ENCODE measurements at places on chromosomes 5 and 9.

DNA sequence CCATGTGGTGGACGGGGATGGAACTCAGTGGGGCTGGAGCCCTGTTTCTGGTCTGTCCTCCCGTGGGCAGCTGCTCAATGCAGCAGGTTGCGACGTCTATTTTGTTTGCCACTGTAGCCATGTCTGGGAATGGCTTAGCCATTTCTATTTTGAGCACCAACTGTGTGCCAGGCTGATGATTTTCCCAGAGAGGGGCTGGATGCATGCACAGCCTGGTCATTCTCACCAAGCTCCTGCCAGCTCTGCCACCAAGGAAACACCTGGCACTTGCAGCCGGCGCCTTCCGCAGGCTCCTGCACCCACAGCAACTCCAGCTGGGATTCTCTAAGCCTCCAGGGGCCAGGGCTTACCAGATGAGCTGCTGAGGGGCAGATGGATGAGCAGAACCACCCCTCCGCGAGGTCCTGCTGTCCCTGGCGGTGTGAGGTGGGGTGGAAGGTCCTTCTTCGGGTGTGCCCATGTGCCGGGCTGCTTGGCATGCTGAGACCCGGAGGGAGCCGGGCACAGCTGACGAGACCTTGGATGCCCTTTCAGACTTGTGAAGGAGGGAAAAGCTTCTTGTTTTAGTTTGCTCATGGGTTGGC lies 151.2 kb downstream of the RXRA start:
- no peak for DNase-seq

DNA sequence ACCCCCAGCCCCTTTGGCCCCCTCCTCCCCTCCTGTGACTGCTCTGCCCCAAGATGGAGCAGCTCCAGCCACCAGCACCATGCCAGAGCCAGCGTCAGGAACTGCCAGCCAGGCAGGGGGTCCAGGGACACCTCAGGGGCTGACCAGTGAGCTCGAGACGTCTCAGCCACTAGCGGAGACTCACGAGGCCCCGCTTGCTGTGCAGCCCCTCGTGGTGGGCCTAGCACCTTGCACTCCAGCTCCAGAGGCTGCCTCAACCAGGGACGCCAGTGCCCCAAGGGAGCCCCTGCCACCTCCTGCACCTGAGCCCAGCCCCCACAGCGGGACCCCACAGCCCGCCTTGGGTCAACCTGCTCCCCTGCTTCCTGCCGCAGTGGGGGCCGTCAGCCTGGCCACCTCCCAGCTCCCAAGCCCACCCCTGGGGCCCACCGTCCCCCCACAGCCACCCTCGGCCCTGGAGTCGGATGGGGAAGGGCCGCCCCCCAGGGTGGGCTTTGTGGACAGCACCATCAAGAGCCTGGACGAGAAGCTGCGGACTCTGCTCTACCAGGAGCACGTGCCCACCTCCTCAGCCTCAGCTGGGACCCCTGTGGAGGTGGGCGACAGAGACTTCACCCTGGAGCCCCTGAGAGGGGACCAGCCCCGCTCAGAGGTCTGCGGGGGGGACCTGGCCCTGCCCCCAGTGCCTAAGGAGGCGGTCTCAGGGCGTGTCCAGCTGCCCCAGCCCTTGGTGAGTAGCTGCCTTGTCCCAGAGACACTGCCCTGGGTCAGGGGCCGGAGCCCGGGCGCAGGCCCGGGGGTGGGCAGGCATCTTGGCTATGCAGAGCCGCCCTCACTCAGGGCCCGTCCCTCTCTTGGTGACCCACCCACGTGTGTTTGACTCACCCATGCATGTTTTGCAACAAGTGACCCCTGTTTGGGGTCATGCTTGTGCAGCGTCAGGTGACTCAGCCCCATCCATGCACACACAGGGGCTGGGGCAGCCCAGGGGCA lies 105.2 kb downstream of the WNK2 start:
- no peak for DNase-seq

DNA sequence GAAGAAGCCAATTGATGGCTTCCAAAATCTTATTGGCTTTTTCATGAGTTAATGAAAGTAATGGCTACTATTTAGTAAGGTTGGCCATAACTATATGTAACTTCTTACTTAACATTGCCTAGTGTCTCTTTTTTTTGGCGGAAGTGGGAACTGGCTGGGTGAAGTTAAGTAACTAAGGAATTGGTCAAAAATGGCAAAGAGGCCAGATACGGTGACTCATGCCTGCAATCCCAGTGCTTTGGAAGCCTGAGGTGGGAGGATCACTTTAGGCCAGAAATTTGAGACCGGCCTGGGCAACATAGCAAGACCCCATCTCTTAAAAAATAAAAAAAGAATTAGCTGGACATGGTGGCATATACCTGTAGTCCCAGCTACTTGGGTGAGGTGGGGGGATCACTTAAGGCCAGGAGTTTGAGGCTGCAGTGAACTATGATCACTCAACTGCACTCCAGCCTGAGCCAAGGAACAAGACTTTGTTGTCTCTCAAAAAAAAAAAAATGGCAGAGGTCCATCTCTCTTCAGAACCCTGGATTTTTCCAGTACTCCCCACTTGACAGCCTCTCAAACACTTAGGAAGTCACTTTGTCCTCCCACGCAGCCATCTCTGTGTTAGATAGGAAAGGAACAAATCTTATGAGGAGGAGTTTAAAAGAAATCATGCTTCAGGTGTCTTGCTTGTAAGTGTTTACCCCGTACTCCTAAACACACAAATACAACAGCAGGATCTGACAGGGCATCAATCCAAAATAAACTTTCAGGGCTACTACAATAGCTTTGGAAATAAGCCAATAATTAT lies 75.7 kb downstream of the TEK start:
- no peak for DNase-seq

DNA sequence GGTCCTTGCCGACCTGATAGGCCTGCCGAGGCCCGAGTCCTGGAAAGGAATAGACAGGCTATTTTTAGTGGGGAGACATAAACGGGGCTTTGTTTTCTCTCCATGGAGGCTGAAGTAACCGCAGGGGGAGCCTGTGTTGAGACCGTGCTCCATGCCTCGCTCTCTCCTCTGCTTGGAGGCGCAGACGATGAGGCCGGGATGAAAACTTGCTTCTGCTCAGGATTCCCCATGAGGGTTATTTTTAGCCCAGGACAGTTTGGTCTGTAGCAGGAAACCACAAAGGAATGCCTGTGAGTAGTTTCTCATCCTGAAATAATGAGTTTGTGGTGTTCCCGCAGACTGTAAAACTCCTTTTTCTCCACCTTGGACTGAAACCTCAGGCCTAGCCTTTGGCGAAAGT lies 81.9 kb upstream of the RARS1 start:
- DNase-seq, result no peak

GRCh38 chr9:100432736-100433135 lies 5.8 kb downstream of the MSANTD3 start:
- no peak for DNase-seq

DNA sequence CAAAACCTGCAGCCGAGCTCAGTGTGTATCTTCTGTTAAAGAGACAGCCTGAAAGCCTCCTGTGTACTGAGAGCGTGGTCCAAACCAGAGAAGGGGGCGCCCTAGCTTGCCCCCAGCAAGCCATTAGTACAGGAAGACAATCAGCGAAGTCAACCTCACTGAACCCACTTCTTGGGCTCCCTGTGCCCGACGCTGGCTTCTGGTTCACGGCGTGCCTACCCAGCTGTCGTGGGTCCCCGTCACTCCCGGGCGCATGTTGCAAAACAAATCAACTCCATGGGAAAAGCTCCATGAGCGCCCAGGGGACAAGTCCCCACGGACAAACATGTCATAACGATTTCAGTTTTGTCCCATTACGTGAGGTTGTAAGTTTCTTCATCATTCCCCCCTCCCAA lies 326.9 kb downstream of the SH3GL2 start:
- DNase-seq, result no peak

DNA sequence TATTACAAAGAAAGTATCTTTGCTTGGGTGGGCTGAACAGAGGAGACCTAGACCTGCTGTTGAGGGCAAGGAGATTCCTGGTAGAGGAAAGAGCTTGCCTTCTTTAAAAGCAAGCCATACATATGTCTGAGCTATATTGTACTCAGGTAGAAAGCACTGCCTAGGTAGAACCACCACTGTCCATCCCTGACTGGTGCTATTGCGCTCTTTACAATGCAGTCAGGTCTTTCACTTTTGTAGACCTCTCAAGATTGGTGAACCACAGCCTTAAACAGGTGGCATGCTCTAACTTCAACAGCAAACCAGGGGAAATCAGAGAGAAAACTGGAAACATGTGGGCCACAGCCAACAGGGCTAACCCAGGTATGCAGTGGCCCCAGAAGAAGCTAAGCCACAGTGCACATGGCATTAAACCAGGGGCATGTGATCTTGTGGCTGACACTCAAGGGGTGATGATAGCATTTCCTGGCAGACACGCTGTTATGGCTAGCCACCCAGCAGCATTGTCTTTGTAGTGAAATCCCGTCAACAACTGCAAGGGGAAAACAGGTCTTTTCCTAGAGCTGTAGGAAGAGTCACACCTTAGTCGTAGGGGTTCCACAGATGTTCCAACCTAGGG lies 253.9 kb upstream of the PCSK5 start:
- no peak for DNase-seq

- no peak for DNase-seq
Observed at GRCh38 chr5:43335681-43336080, 22.5 kb upstream of the HMGCS1 start.

GRCh38 chr5:43401827-43402226 lies 10.4 kb downstream of the CCL28 start:
- DNase-seq, result no peak

DNA sequence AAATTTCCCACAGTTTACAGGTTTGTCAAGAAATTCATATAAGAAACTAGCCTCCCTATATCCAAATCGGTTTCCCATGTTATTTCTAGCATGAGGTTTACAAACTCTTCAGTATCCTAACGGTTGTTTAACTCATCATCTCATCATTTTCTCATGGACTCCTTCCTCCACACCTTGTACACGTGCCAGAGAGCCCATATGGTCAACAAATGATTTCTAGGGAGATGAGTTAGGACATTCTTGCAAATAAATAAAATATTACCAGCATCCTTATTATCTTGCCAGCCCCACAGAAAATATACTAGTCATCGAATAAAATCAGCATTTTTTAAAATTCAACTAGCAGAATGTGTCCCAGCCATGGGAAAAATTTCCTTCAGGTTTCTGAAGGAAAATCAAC lies 285.2 kb downstream of the EBF1 start:
- no peak for DNase-seq

GRCh38 chr9:135255841-135256580 lies 168.5 kb downstream of the OLFM1 start:
- DNase-seq, result no peak

- DNase-seq, result no peak
Observed at GRCh38 chr5:121737120-121737519, 114.6 kb upstream of the FTMT start.

All from stimulated activated CD8-positive, alpha-beta memory T cell treated with anti-CD3 and anti-CD28 coated beads, Interleukin-15, amount 100 ng/mL, for 4 hours (primary cell).